ENCODE measurements at places on chromosomes 12 and 14.
A peak's percentile ranks its signal among the peaks of the same experiment; 100 is the strongest.

DNA sequence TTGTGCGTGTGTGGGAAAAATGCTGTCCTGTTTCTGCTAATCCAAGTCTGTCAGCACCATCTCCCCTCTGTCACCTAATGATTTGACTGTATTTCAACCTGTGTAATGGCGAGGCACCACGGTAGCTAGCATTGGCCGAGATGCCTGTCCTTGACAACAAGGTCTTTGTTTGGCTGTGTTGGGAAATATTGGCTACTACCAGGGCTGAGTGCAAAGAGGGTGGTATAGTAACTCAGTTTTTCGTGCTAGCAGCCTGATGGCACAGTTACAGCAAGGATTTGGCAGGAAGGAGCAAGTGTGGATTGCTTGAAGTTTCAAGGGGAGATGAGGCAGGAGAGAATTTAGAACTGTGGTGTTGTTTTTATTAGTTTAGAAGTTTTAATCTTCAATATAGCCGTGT, 440.3 kb upstream of the RGS6 start:
- DNase-seq, result no peak

- peak; percentile 72 for DNase-seq
Measured at GRCh38 chr12:25495331-25496097, 57.6 kb downstream of the LMNTD1 start.

DNA sequence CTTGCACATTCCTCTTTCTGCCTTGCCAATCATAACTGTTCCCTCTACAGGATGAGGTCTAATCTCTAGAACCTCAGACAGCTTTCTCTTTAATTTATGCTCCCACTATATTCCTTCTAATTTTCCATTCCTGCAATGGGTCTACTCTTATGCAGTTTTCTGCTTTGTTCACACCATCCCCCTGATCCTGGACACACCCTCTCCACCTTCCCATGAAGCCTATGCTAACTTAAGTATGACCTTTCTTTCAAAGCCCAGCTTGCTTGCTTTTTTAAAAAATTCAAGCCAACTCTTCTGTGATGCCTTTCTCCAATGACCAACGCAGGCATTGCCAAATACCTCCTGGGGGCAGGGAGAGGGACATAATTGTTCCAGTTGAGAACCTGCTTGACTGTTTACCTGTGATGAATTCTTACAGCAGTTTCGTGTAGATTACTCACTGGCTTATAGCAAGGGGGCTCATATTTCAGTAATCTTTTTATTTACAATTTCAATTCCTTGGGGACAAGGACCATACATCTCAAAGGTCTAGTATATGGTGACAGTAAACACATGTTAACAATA, 7.8 kb downstream of the SLC38A1 start:
- DNase-seq, result peak; percentile 43

DNA sequence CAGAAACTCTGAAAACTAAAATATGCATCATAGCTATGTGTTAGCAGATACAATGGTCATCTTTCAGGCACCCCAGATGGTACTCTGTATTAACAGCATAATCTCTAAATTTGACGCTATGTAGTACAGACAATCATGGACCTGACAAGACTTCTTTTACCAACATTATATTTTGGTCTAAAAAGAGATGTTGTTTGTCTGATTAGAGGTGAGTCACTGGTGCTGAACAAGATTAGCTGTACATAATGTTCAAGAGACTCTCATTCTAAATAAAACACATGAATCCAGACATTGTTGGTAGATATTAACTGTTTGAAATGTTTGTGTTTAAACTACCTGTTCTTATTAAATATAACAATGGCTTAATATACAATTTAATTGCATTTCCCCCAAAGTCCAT, 146.4 kb upstream of the LMNTD1 start:
- DNase-seq, result no peak

All from DMS53 (cell line).